ENCODE measurements at places on chromosomes 11 and 22.

DNA sequence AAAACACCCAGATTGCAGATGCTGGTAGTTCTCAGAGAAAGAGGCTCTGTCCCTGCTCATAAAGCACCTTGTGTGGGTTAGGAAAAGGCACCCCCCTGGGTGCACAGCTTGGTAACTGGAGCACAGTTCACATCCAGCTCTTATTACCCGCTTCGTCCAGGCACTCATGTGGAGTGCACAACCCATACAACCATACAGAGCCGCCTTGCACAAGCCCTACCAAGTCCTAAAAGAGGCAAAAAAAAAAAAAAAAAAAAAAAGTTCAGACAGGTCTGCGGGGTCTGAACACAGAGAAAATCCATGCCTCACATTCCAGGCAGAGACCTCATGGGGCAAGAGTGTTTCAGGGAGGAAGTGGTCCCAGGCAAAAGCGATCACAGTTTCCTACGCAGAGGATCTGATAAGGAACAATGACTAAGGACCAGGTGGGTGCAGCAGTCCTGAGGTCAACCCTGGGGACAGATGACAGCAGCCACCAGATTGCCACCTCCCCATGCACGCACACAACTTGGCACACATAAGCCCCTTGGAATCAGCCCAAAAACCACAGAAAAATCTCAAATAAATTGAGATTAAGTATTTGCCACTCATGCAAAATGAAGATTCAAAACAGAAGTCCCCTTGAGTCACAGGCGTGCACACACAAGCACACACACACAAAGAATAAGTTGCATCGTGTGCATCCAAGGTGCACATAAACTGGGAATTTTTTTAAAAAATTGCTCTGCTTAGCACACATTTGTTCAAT lies 12.3 kb downstream of the MB start:
- peak; percentile 37 for ATAC-seq

GRCh38 chr11:99343117-99343516 lies 322.4 kb downstream of the CNTN5 start:
- no peak for ATAC-seq

GRCh38 chr22:39625569-39626537 lies 55.3 kb downstream of the CACNA1I start:
- no peak for ATAC-seq

DNA sequence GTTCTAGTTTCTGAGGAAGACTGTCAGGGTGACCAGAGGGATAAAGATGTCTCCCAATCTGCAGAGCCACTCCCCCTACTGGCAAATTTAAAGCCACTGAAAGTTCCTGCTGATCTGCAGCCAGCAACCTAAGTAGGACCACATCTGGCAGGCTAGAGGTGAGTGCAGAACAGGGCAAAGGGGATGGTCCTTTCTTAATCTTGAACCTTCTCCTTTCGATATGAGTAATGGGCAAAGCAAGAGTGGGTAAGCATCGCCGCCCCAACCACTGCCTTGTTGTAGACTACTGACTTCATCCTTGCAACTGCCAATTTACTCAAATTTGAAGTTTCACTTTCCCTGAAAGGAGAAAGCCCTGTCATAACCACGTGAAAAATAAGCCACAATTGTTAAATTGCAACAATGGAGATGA lies 30.7 kb downstream of the SCUBE2 start:
- no peak for ATAC-seq

DNA sequence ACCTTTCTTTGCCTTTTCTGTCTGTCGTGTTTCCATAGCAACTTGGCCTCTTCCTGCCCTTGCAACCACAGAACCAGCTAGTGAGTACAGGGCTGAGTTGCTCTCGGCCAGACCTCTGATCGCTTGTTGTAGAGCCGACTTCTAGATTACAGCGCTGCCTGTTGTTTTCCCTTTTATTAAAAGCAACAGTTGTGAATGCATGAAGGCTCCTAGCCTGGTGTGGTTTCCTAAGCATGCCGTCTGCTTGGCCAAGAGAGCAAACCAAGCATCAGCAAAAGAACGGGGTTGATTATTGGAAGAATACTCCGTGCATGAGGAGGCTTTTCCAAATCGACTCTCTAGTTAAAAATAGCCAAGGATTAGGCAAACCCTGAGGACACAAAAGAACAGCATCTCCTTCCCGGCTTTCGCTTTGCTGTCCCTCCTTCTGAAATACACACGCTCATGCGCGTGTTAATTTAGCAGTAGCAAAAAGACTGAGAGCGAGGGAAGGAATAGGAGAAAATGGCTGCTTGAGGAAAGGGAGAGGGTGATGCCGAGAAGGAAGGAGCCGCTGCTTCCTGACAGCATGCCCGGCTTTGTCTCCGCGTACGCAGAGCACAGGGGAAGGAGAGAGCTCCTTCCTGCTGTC lies 71.5 kb upstream of the TTC12 start:
- no peak for ATAC-seq

GRCh38 chr11:78906566-78906965 lies 331.9 kb upstream of the NARS2 start:
- ATAC-seq = no peak

DNA sequence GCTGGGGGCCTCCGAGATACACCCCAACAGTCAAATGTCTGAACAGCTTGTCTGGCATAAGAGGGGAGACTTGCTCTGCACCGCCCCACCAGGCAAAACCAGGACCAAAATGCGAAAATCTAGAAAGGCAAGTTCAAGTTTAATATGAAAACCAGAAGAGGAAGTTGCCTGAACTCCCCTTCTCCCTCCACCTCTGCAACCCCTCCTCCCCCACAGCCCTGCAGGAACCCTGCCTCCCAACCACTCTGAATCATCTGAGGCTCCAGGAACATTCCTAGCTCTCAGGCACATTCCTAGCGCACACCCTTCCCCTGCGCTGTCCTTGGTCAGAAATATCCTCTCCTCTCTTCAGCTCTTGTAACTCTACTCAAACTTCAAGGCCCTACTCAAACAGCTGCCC lies 36.7 kb downstream of the ISX start:
- ATAC-seq = peak; percentile 50

DNA sequence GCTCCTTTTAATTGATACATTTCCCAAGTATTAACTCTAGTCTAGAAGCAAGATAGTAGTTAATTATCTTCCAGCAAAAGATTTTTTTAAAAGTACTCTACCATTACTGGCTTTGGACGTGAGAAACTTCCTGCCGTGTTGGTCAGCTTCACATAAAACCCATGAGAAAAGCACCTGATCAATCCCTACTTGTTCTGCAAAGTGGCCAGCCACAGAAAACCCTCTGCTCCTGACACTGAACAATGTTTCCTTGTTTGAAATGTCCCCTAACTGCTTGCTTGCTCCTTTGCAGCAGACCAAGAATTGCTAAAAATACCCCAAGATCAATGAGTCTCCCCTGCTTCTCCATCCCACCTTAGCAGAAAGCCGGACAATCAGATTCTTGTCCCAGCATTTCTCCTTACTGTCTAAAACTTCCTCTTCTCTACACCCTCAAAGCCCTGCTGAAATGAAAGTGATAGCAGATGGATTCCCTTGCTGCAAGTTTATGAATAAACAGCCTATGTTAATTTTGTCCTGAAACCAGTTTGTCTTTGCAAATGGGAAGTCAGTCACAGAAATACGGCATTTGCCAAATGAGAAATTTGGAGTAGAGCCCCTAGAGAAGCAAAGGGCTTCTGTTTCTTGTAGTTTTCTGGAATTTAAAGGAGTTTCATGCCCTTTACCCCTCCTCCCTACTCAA lies 207.1 kb upstream of the ARHGAP20 start:
- ATAC-seq = no peak

- peak; percentile 3 for ATAC-seq
These were observed at the start of gene SUSD2 for GRCh38 chr22:24181088-24181995. Gene SUSD2, plus strand, starts transcription at chr22:24181487. Its CDS starts 33 bp downstream, at chr22:24181520.

GRCh38 chr11:62705413-62705812 lies 1.8 kb downstream of the BSCL2 start:
- peak; percentile 0 for ATAC-seq

GRCh38 chr11:3879216-3879966 lies 23.9 kb downstream of the STIM1 start:
- ATAC-seq = no peak

- no peak for ATAC-seq
These were observed 34.2 kb upstream of the CSNK2A3 start for GRCh38 chr11:11387207-11387606.

DNA sequence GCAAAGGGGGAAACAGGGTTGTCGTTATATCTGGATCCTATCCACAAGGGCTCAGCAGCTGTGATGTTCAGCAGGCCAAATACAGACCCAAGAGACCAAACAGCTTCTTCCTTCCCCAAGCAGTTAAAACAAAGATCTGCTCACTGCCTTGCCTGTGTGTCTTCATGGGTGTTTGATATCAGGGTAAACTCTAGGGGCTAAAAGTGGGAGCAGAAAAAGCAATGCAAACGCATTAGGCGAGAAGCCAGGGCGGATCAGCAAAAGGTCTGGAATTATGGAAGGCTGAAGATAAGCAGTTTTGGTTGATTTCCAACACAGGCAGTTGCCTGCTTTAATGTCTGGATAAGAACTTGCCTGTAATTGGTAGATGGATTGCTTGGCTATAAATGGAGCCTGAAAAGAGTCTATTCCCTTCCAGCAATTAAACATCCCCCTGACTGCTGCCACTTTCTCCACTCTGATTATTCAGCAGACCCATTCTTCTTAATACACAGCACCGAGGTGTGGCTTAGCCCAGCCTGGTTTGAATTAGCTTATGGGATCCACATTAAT lies 126.3 kb downstream of the COMMD9 start:
- peak; percentile 37 for ATAC-seq

- no peak for ATAC-seq
These were observed 46.2 kb downstream of the WNT11 start for GRCh38 chr11:76159983-76160661.

DNA sequence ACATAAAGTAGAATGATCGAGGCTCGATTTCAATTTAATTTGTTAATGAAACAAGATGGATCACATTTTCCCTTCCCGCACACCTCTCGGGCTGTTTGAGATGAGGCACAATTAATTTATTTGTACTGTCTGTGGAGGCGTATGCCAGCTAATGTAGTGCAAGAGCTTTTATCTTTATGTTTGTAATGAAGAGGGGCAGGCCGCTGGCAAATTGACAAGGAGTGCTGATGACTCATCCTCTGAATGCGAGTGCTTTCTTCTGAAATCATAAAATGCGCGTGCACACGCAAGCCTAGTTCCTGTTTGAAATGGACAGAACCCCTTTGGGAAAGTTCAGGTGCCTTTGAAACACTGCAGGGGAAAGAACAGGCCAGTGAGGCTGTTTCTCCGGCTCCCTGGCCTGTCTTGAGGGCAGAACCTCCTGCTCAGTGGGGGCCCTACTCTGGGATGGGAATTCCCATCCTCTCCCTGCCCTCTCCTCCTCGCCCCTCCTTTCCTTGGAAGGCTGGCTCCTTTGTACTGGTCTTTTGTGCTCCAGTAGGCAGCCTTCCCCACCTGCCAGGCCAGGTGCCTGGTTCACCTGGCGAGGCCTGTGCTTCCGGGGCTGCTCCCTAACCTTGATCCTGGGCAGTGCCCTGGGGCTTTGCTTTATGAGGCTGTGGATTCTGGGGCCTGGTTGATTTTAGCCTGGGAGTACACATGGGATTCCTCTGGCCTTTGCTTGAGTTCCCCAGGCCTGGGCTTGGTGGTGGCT lies 50.3 kb downstream of the TEAD1 start:
- peak; percentile 57 for ATAC-seq

DNA sequence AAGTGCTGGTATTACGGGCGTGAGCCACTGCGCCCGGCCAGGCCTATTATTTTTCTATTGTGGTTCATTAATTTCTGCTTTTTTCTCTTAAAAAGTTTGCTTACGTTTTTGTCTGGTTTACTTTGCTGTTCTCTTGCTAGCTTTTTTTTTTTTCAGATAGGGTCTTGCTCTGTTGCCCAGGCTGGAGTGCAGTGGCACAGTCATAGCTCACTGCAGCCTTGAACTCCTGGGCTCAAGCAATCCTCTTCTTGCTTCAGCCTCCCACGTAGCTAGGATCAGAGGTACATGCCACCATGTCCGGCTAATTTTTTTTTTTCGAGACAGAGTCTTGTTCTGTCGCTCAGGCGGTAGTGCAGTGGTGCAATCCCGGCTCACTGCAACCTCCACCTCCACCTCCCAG lies 18.7 kb downstream of the F2 start:
- no peak for ATAC-seq

GRCh38 chr11:85922367-85922766 lies 67.2 kb downstream of the CCDC83 start:
- no peak for ATAC-seq

GRCh38 chr11:79437278-79437980 lies 3.4 kb downstream of the TENM4 start:
- ATAC-seq = peak; percentile 61

DNA sequence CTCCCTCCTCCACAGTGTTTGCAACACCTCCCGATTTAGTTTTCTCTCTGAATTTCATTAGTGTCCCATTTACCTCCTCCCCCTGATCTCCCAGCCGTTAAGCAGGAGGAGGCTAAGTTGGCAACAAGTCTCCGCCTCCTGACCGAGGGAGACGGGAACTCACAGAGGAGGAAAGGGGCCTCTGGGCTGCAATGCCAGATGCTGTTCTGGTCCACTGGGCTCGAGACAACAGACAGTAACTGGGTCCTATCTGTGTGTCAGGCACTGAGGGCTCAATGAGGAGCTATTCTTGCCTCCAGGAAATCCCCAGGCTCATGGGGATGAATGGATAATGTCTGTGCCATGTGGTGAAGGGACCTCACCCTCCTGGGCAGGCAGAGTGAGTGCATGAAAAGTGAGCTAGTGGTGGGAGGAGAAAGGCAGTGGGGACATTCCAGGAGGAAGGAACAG lies 228.1 kb downstream of the TENM4 start:
- ATAC-seq = no peak

DNA sequence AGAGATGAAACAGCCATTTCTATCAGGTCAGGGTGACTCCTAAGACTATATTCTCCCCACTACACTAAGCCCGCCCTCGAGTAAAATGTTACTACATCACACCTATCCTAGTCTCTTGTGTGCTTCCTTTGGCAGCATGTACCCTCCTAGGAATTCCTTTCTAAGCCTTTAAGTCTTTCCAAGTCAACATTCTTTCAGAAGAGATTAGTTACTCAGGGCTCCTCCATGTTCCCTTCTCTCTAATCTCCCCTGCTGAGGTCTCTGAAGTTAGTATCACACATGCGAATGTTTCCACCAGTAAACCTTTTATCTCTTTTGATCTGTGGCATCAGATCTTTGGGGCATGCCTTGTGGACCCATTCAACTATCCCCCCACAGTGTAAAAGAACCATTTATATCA lies 873.7 kb upstream of the FAT3 start:
- ATAC-seq = no peak

All from SK-N-SH treated with all-trans-retinoic acid at 6 μM for 48 hours (cell line).